GM12891 (cell line): ENCODE measurements at places on chromosomes 4 and X.

GRCh38 chr4:47536966-47537365 is 51.9 kb downstream of the ATP10D start:
- DNase-seq, result no peak

DNA sequence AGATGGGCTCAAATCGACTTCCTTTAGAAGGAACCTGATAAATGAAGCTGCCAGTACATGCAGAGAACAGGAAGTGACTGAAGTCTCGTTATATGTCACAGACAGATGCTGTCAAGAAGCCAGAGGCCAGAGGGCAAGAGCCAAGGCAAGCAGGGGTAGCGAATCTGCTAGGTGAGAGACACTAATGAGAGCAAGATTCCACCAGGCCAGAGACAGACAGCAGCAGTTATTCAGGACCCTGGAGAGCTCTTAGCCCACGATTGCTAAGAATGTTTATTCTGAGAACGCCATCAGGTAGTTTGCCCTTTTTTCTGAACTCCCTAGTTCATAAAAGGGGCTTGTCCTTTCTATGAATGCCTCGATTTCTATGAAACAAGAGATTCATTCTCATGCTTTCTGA is 73.7 kb downstream of the BEND2 start:
- no peak for DNase-seq

DNA sequence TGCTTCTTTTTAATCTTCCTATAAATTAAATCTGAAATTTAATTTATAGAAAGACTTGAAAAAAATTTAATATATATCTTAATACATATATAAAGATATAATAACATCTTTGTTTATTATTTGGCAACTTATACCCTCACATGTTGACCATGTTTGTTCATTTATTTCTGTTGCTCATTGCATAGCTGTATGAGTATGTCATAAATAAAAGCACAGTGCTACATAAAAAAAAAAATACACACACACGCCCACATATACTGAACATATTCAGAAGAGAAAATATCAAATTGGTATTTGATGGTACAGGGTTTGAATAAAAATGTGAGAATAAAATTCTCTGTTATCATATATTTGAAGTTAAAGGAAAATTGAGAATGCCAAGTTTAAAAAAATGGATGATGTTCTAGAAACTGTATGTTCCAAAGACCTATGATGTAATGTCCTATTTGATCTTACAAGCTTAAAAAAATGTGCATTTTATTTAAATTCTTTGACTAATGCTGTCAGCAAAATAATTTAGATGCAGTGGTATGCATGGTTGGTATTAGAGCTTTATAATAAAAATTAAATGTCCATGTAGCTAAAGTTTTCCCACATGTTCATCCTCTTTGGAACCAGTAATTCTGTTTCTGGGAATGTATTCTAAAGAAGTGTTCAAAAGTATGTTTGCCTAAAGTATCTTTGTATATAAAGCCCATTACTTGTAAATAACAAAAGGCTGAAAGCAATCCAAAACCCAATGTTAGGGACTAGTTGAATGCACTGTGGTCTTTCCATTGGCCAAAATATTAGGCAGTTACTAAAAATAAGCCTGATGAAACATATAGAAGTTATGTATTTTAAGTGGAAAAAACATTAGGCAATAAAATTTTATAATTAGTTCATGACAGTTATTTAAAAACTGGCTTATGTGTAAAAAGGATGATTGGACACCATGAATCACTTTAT is 12.9 kb downstream of the TMEM184C start:
- no peak for DNase-seq

- DNase-seq, result no peak
These were observed 196.9 kb downstream of the ANKRD50 start for GRCh38 chr4:124515591-124515990.

DNA sequence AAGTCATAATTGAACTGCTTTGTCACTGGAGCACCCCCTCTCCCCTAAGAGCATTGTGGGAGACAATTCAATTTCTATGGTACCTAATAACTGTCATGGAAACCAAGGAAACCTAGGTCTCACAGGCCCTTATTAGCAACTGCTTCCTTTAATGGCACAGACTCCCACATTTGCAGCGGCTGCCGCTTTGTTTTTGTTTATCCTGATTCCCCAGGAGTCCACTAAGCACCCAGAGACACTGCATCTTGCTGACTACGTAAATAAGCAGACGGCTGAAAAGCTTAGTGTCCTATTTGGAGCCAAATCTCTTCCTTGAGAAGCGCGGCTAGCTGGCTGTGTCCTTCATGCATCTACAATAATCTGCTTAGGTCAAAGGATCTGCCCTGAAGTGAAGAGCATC is 494.4 kb downstream of the TMA16 start:
- no peak for DNase-seq

DNA sequence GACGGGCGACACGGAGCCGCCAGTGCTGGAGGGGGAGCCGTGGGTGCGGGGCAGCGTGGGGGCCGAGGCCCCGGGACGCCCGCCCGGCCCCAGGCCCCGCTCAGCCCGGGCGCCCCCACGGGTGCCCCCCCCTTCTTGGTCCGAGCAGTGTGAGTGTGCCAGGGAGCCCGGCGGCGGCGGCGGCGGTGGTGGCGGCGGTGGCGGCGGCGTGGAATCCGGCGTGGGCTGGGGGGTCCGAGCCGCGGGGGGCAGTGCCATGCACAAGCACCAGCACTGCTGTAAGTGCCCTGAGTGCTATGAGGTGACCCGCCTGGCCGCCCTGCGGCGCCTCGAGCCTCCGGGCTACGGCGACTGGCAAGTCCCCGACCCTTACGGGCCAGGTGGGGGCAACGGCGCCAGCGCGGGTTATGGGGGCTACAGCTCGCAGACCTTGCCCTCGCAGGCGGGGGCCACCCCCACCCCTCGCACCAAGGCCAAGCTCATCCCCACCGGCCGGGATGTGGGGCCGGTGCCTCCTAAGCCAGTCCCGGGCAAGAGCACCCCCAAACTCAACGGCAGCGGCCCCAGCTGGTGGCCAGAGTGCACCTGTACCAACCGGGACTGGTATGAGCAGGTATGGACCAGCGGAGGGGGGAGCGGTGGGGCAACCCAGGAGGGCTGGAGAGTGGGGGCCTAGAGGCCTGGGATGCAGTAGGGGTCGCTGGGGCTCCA is 466 bp downstream of the DLG3 start:
- DNase-seq, result no peak

DNA sequence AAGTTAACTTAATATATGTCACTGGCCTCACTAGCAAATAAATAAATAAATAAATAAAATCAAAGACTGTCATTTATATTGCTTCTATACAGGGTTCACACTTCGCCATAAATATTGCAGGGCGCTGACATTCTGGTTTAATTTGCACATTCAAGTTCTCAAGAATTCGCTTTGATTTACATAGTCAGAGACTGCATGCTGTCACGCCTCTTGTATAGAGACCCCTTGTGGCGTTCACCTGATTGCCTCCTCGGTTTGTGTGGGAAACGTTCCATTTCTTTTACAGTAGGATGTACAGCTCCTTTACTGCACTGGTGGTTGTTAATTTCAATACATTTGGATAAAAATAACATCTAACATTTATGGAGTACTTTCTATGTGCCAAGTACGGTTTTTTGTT is 71.3 kb upstream of the ADGRG2 start:
- no peak for DNase-seq

DNA sequence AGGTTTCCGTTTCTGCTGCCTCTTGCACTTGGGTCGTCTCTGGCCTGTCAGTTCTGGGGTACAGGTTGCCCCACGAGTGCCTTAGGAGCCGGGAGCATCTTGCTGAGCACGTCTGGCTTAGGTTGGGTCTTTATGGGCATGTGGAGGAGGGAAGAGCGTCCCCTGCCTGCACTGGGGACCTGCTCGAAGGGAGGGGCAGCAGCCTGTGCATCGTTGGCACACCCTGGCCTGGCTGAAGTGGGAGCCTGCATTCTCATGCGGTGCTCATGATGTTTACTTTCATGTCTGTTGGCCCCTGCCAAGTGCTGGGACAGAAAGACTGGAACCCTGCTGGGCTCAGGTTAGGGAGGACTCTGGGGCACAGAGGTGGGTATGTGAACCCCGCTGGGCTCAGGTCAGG is 23.8 kb upstream of the TADA2B start:
- no peak for DNase-seq

- DNase-seq, result no peak
These were observed 1.3 kb downstream of the TACC3 start for GRCh38 chr4:1722551-1723118.

GRCh38 chr4:33064238-33064637 is 2344.1 kb downstream of the PCDH7 start:
- DNase-seq, result no peak

GRCh38 chr4:21716531-21716930 is 232.0 kb downstream of the KCNIP4 start:
- no peak for DNase-seq

GRCh38 chrX:114611018-114611619 is 27.2 kb downstream of the HTR2C start:
- DNase-seq, result no peak

GRCh38 chr4:68375667-68376559 is 26.0 kb upstream of the YTHDC1 start:
- peak; percentile 26 for DNase-seq

GRCh38 chr4:114400531-114400930 is 198.1 kb upstream of the UGT8 start:
- no peak for DNase-seq

DNA sequence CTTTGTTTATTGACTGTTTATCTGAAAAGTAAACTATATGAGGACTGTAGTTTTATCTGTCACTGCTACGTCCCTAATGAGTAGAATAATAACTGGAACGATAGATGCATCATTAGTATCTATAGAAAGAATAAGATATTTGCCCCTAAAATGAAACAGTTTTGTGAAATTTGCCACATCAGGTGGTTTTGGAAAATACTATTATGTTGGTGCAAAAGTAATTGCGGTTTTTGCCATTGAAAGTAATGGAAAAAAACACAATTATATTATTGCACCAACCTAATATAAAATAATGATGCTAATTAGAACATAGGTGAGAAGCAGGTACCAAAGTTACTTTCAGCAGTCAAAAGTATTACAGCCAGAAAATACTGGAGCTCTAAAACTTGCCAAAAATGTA is 158.3 kb downstream of the PABPC4L start:
- DNase-seq, result no peak
